ENCODE measurements at places on chromosomes 4 and X.

GRCh38 chrX:151771726-151772125 lies 37.2 kb downstream of the CNGA2 start:
- no peak for DNase-seq

DNA sequence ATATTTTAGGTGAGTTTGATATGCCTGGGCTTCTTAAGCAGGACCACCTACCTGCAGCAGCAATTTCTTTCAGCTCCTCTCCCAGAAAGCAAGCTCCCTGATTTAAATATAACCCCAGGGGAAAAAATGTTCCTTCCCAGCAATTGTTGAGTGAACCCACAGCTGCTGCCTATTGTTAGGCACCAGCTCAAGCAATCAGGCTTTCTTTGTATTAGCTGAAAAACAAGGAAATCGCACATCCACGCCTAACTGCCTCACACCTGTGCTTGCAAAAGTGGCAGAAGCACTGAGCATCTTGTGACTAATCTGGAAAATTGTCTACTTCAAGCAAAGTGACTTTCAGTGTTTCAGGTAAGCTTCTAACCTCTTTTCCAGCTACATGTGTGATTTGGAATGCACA lies 432.2 kb downstream of the SMARCA1 start:
- no peak for DNase-seq

DNA sequence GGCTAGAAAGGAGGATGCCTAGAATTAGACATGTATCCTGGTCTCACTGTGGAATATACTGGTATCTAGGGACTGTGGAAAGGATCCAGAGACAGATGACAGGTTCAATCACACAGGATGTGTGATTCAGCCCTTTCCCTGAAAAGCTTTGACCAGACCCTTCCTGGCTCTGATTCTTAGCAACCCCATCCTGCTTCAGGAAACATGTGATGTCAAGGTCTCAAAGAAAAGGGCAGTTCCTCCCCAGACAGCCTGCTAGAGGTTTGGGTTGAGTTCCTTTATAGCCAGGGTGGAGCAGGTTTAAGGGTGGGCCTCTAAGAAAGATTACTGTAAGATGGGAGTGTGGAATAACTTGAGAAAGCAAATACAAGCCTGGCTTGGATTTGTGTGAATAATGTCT lies 3.0 kb downstream of the BMP15 start:
- no peak for DNase-seq

DNA sequence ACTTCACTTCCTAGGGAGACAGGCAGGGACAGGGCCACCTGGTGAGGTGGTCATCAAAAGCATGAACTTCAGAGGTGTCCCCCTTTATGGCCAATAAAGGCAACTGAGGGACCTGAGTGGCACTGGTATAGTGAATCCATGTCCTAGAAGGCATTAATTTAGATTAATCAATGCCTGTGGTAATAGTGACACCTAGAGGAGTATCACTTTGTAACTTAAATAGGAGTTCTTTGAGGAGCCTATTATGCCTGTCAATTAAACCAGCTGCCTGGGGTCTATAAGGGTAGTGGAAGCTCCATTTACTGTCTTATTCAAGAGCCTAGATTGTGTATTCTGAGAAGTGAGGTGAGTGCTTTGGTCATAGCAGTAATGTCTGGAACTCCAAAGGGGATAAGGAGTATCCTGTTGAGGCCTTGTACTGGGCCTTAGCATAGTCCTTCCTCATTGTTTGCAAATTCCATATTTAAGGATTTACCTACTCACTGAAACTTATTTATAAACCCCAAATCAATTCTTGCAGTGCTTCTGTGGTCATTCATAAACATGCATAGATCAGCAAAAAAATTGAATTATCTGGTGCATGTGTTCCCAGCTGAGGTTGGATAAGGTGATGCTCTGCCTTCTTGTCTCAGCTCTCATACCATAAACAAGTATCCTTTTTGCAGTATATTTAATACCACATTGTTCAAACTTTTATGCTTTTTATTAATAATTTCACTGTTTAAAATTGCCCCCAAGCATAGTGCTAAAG lies 213.8 kb upstream of the RADX start:
- DNase-seq = no peak

GRCh38 chr4:182521011-182521410 lies 277.8 kb downstream of the TENM3 start:
- no peak for DNase-seq

GRCh38 chr4:148694702-148695101 lies 252.5 kb upstream of the NR3C2 start:
- no peak for DNase-seq
